GM12878 (cell line): ENCODE measurements at places on chromosomes 3 and 15. TPM values are rescaled to one million over a fixed set of nuclear protein-coding genes. Genes with fewer than 3 reads are reported as not detected.

Gene TLR9
- total RNA-seq = 4.8 and 6.9 TPM in 2 replicates

GRCh38 chr3:180875124-180875698, 37.3 kb upstream of the FXR1 start:
- H3K4me1 ChIP-seq = no peaks in the 10 kb centered on the region
- H3K27me3 ChIP-seq = no peaks in the 10 kb centered on the region
- H3K4me3 ChIP-seq = no peak overlapping the region
- DNase-seq = no peak

DNA sequence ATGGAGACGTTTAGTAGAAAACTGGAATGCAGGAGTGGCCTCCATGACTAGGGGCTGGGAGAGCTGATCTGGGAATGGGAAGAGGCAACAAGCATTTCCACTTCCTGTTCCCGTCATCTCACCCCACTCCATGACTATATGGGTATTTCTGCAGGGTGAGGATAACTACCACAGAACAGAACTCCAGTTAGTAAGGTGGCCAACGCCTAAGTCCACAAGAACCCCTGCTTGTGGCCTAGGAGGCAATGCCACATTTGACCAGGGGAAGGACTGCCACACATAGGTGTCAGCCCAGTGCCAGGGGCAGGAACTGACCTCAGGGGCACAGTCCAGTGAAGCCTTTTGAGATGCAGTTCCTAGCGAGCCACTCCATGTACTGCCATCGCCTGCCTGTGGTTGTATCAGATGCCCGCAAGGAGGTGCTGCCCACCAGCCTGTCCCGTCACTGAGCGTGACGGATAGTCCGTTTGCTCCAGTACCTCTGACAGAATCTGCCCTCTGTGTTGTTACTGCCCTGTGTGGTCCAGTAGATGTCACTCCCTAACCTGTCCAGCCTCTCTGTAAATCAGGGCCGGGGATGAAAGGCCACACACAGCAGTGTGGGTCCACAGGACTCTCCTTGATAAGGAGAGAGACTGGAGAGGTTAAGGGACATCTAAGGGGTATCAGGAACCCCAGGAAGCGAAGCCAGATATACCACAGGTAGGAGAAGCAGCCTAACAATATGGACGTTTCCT, 3.5 kb upstream of the MTFMT start:
- DNase-seq = no peak
- no peak overlapping the region for H3K27ac ChIP-seq
- H3K4me1 ChIP-seq = peaks cover 5% of the 10 kb centered on the region
- H3K27me3 ChIP-seq = no peaks in the 10 kb centered on the region
- no peak overlapping the region for H3K4me3 ChIP-seq

DNA sequence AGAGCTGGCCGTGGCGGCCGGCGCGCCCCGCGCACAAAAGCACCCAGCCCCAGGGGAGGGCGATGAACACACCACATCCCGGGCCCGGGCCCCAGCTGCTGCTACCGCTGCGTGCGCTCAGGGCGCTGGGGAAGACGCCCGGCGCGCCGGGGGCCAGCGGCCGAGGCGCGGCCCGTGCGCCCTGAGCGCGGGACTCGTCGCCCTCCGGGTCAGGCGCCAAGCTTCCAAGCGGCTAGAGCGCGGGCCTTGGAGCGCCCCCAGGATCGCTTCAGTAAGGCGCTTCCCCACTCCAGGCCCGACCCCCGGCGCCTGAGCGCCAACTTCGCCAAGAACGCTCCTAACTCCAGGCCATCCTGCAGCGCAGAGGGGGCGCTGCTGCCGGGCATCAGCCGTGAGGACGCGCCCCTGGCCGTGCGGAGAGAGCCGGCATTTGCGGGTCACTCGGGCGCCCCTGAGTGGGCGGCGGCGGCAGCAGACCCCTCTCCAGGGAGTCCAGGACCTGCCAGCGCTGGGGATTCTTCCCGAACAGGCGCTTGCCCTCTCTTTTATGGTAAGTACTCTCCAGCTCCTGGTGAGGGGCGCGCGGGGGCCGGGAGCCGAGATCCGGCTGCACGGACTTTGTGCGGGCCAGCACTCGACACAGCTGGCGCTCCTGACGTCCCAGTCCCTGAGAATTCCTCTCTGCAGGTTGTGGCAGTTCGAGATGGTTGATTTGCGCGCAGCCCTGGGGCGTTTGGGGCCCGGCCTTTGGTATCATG, 475 bp downstream of the SPSB4 start:
- no peak overlapping the region for H3K27ac ChIP-seq
- no peak overlapping the region for H3K4me3 ChIP-seq
- no peaks in the 10 kb centered on the region for H3K4me1 ChIP-seq
- DNase-seq = no peak
